ENCODE measurements at places on chromosomes 1 and 21.
A peak's percentile ranks its signal among the peaks of the same experiment; 100 is the strongest.

- DNase-seq = no peak
Observed at GRCh38 chr21:17711896-17712295, 99.2 kb upstream of the BTG3 start.

DNA sequence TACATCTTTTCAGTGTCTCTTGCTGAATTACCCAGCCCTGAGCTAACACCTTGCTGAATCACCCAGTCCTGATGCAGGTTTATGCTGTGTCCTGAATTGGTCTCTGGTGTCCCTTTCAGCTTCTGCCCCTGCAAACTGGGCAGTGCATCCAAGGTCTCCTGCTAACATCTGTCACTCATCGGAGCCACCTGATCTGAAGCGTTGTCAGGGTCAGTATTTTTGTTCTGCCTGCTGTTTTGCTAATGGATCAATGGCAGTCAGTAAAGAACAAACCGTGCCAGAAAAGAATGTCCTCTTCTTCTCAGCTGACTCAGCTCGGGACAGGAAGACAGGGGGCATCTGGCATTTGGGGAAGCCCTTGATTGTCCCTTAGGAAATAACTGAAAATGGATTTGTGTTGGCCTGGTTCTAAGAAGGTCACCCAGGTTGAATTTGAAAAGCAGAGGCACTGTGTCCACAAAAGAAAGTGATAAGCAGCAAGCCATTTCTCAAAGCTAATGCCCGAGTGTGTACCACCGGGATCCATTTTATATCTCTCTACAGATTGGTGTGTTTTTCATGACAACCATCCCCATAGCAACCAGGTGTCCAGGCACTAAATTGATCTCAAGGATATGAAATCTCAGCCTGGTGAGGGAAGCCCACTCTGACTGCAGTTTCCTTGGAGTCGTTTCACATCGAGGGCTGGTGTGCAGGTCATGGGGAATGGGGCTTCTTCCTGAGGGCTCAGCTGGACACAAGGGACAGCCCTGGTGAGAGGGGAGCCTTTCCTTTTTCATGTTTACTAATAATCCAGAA, 109.7 kb upstream of the IRF2BP2 start:
- no peak for DNase-seq

GRCh38 chr1:6391951-6392808, 1.4 kb downstream of the ACOT7 start:
- no peak for DNase-seq

- no peak for DNase-seq
Observed at GRCh38 chr1:28986306-28986910, 72.0 kb downstream of the EPB41 start.

DNA sequence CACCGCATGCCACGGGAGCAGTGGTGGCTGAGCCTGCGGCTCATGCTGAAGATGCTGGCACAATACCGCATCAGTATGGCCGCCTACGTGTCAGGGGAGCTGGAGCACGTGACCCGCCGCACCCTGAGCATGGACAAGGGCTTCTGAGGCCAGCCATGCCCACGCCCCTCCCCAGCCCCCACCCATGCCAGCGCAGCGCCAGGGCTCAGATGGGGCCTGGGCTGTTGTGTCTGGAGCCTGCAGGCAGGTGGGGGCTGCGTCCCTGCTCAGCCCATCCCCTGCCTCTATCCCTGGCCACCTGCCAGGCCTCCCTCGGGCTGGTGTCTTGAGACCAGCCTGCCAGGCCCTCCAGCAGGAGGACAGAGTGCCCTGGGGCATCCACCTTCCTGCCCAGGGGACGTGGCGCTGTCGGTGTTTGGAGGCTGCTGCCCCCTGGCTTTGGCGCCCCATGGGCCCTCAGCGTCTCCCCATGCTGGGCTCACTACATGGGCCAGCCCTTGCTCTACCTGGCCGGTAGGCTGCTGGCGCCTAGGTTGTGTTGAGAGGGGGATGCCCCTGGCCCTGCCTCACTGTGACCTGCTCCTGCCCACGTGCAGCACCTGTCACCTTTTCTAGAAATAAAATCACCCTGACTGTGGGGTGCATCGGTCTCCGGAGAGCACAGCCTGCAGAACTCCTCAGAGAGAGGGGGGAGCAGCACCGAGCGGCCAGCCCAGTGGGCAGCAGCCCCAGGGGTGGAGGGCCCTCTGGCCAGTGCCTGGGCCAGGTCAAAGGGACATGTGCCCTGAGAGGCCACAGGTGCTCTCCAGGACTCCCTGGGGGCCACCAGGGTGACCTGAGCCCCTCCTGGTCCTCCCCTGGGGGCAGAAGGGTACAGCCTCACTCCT, 12.2 kb downstream of the CFAP410 start:
- no peak for DNase-seq

- no peak for DNase-seq
Observed at GRCh38 chr1:118970451-118970850, 17.7 kb downstream of the TBX15 start.

DNA sequence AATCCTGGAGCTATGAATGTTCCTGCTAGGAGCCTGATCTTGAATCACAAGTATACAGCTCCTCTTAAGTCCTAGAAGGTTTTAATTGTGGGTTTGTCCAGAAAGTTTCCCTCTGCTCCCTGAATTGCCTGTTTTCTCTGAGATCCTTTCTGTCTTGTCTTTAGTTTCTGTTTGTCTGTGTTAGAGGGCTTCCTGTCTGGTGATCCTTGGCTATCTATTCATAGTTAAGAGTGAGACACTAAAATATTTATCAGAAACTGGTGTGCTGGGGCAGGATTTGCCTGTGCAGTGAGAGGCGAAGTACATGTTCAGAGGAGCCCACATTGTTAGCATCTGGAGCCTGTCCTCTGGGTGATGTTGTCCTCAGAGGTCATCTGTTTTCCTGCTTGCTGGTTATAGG, 45.4 kb downstream of the ETS2 start:
- no peak for DNase-seq

DNA sequence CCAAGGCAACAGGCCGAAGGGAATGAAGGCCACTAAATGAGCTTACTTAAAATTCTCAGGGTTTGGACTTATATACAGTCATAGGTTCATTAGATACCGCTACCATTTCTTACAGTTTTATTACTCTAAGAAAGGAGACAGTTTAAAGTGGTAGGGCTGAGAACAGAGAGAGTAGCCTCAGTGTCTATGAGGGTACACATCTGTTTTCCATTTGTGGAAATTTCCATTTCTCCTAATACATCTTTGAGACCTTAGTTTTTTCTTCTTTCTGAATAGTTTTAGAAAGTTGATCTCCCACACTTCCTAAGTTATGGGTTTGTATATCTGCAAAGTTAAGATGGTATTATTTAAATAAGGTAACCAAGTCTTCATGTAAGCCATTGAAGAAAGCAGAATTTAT, 1279.1 kb downstream of the NCAM2 start:
- no peak for DNase-seq

GRCh38 chr21:31520561-31521098, 138.9 kb upstream of the SOD1 start:
- no peak for DNase-seq

- no peak for DNase-seq
Observed at GRCh38 chr1:174809755-174810280, 189.9 kb upstream of the CACYBP start.

DNA sequence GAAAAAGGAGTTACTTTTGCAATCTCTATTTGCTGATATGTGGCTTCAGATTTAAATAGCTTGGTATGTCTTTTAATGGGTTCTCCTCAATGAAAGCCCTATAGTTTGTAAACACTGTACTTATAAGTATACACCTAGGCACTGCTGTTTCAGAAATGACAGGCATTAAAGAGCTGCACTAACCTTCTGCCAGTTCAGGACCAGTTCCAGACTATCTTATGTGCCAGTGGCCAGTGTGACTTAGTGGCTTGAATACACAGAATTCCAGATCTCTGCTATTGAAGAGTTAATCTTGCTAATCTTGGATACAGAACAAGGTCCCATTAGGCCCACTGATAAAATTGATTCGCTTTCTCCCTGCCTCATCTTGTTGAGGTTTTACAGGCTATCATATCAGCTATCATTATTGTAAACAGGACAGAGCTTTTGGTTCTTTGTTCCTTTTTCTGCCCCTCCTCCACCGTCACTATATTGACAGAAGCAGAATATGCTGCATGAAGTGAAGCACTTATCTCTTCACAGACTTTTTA, 337.5 kb downstream of the LRRIQ3 start:
- no peak for DNase-seq

GRCh38 chr1:232328486-232329102, 301.3 kb downstream of the SIPA1L2 start:
- DNase-seq = no peak

- no peak for DNase-seq
Observed at GRCh38 chr1:158311066-158311465, 20.3 kb downstream of the CD1B start.

DNA sequence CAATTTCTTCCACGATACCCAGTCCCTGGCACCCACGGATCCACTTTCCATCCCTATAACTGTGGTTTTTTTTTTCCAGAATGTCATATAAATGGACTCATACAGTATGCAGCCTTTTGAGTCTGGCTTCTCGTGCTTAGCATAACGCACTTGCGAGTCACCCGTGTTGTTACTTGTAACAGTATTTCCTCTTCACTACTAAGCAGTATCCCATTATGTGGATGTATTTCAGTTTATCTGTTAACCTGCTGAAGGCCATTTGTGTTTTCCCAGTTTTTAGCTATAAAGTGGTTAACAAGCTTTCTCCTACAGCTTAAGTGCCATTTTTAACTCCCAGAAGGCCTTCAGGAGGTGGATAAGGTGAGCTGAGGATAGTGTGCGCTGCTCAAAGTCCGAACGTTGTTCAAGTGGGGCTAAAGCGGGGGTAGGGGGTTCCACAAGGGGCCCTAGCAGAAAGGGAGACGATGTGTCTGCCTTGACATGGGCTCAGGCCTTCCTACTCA, 829 bp downstream of the ADAR start:
- peak; percentile 34 for DNase-seq

DNA sequence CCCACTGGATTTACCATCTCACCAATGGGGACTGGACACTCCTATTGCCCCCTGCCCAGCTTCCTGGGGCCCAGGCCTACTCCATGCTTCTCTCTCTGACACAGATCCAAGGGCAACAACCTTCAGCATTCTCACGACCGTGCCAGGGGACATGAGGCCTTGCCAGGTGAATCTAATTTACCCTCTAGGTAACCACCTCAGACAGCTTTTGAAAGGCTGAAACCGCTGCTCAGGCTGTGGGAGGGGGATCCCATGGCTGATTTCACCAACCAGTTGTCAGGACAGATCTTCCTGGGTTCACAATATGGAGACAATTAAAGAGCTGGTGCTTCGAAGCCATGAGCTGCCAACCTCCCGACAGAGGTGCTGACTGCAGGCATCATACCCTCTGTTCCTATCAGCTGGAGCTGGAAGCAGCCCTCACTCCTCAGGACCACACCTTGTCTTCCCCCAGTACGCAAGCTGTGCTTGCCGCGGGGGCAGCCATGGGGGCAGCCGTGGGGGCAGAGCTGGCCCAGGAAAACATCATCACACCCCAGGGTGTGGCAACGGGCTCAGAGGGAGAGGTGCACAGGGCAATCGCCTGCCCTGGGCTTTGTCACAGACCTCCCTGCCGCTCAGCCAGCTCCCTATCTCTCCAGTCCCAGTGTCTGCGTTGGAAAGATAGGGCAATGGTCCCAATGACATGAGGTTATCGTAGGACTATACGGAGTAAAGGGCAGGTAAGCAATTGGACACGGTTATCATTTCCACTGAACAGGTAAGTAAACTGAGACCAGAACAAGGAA, 120.2 kb downstream of the DMRTB1 start:
- no peak for DNase-seq

DNA sequence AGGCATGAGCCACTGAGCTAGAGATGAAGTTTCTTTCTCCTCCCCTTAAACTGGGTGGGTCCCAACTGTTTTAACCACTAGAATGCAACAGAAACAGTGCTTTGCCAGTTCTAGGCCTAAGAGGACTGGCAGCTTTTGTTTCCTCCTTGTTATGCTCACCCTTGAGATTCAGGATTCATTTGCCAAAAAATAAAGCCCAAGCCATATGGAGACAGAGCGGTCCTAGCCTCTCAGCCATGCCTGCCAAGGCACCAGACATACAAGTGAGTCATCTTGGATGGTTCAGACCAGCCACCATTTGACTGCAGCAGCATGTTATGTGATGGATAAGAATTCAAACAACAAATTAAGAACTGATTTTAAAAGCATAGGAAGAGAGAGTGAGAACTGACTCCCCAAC, 38.1 kb upstream of the STUM start:
- peak; percentile 24 for DNase-seq

GRCh38 chr1:241181471-241181870, 175.5 kb downstream of the RGS7 start:
- no peak for DNase-seq

DNA sequence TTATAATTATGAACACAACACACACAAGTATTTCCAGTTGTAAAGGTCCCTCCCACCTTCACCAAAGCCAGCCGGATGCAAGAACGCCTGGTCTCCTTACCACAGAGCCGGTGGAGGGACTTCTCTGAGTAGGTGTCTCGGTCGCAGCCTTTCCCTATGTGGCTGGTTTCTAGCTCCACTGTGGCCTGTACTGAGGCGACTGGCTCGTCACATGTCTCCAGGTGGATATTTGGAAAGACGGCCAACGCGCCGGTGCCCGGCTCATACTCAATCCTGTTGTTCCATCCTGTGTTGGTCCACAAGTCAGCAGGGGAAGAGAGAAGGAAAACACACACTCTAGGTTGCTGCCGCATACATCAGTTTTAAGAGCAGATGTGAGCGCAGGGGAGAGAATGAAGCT, 74.4 kb downstream of the CLSTN1 start:
- no peak for DNase-seq

DNA sequence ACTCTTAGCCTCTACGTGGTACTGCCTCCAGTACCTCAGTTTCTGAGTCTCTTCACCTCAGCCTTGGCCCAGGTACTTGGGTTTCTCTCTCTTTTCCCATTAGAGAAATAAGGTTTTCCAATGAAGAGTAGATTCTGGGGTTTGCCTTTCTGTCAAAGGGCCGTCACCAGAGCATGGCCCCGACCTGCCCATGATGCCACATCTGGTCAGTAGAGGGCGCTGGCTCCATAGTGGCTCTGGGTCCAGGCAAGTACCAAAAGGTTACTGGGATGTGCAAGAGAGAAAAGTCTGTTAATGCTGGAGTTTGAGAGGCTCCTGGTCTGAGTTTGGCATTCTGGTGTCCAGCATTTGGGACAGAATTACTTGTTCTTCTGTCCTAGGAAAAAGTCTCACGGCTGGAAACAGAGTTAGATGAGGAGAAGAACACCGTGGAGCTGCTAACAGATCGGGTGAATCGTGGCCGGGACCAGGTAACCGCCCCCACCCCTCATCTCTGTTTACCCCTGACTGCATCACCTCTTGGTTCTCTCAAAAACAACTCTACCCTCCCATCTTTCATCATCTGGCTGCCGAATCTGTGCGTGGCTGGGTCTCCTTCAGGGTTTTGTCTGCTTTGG, 5.3 kb upstream of the TUFT1 start:
- DNase-seq = peak; percentile 87

DNA sequence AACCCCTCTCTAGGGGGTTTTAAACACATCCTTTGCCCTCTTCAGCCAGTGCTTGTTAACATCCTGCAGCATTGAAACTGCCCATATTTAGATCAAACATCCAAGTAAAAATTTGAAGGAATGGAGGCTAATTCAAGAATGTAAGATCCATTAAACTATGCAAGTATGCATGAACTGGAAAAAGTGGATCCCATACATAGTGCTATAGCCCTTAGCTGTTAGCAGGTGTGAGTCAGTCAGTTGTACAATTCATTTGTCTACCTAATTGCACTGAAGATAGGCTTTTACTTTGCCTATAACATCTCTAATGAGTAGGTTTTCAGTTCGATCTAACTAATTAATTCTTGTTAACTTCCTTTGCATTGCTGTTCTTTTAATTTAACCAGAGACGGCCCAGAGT, 270.9 kb downstream of the LMO4 start:
- no peak for DNase-seq

- no peak for DNase-seq
Observed at GRCh38 chr1:204607910-204608309, 77.6 kb downstream of the LRRN2 start.

Measured in foreskin fibroblast (primary cell).